ENCODE measurements at places on chromosomes 1 and 21. TPM values are rescaled to one million over a fixed set of nuclear protein-coding genes. Genes with fewer than 3 reads are reported as not detected.
A peak's percentile ranks its signal among the peaks of the same experiment; 100 is the strongest.

GRCh38 chr1:96901783-96902363 is 180.3 kb downstream of the PTBP2 start:
- DNase-seq, result no peak

DNA sequence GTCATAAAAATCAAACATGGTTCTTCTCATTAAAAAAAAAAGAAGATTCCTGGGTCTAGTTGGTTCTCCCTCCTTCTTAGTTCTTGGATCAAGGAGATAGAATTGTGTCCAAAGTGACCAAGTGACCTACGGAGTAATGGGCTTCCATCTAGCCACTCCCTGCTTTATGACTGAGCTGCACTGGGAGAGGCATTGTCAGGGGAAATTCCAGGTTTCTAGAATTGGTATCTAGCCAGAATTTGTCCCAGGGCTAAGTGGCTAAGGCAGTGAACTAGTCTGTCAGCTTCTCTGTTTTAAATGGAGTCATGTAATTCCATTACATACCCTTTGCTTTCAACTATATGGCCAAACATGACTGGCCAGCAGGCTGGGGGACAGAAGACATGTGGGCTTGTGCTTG is 40.1 kb upstream of the ERG start:
- no peak for DNase-seq

DNA sequence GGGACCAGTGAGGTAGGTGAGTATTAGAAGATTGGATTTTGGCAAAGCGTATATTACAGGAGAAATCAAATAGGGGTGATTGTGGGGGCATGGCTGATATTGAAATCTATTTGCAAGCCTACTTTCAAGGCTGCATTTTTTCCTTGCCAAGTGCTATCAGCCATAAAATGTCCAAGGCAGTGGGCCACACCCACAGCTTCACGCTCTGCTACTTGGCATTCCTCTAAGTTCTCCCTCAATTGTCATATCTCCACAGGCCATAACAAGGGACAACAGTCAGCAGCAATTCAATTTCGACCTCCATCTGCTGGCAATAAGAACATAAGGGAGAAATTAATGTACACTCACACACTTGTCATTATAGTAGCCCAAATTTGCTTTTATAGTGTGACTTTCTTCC is 667.1 kb upstream of the PKN2 start:
- peak; percentile 6 for DNase-seq

- peak; percentile 95 for DNase-seq
Observed at GRCh38 chr1:7265771-7266371, 480.6 kb downstream of the CAMTA1 start.

GRCh38 chr21:25944672-25945213 is 210.0 kb downstream of the GABPA start:
- DNase-seq, result no peak

- DNase-seq, result no peak
Observed at GRCh38 chr1:57311006-57311405, 112.9 kb downstream of the DAB1 start.

DNA sequence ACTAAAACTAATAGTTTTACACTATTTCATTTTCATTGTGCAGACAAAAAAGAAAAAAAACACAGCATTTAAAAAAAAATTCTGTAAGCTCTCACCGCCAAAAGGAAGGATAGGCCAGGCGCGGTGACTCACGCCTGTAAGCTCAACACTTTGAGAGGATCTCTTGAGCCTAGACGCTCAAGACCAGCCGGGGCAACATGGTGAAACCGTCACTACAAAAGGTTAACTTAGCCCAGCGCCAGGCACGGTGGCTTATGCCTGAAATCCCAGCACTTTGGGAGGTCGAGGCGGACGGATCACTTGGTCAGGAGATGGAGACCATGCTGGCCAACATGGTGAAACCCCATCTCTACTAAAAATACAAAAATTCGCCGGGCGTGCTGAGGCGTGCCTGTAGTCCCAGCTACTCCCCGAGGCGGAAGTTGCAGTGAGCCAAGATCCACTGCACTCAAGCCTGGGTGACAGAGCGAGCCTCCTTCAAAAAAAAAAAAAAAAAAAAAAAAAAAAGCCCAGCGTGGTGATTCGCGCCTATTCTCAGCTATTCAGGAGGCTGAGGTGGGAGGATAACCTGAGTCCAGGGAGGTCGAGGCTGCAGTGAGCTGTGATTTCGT is 14.3 kb upstream of the SPEN start:
- peak; percentile 89 for DNase-seq

GRCh38 chr21:42237161-42237560 is 18.2 kb downstream of the ABCG1 start:
- no peak for DNase-seq

DNA sequence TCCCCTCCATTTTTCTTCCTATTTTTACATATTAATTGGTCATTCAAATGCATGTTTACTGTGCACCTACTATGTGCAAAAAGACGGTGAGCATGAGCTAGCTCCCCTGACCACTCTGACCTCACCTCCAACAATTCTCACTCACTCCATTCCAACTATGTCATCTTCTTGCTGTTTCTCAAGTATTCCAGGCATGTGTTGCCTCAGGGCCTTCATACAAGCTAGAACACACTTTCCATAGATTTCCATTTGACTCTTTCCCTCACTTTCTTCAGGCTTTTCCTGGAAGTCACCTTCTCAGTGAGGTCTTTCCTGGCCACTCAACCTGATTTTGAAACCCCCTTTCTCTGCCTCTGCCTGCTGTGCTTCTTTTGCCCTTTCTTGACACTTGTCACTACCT is 32.6 kb downstream of the CHIA start:
- no peak for DNase-seq

- DNase-seq, result no peak
Observed at GRCh38 chr1:25447547-25447946, 16.9 kb downstream of the MACO1 start.

DNA sequence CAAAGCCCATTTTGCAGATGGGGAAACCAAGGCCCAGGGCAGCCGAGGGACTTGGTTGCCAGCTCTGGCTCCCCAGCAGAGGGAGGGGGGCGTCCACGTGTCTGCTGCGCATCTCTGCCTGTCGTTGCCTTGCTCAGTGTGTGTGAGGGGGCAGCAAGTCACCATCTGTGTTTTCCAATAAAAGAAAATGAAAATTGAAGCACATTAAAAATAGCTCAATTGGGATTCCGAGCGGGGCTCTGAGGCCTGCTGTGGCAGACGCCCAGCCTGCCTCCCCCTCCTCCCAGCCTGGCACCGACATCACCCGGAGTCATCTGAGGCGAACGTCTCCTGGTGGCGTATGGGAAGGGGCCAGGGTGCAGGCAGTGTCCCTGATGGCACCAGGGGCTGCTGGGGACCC is 51.2 kb downstream of the EPHB2 start:
- no peak for DNase-seq

DNA sequence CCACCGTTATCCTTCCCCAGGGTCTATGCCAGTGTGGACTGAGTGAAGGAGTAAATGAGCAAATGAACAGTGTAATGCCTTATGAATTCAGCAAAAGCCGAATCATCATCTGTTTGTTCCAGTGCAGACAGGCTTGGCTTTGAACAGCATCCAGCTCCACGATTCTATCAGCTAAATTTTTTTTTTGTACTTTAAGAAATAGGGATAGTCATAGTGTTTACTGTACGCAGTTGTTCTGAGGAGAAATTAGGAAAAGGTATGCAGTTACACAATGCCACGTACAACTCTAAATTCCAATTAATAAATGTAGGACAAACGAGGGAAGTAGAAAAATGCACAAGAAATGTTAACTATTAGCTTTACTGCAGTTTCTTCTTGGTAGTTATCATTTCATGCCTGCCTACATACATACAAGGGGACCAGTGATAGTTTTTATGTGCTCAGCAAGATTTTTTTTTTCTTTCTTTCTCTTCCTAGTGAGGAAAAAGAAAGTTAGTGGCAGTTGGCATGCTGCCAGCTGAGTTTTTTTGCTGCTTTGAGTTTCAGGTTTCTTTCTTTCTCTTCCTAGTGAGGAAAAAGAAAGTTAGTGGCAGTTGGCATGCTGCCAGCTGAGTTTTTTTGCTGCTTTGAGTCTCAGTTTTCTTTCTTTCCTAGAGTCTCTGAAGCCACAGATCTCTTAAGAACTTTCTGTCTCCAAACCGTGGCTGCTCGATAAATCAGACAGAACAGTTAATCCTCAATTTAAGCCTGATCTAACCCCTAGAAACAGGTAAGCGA is at the start of gene IFI44L:
Gene IFI44L (plus strand): TSS at position 646 of the 777 bp plus-strand sequence. CDS start 7,468 bp downstream, outside the sequence.
- peak; percentile 67 for DNase-seq

- no peak for DNase-seq
Observed at GRCh38 chr1:216055004-216055403, 368.2 kb downstream of the USH2A start.

DNA sequence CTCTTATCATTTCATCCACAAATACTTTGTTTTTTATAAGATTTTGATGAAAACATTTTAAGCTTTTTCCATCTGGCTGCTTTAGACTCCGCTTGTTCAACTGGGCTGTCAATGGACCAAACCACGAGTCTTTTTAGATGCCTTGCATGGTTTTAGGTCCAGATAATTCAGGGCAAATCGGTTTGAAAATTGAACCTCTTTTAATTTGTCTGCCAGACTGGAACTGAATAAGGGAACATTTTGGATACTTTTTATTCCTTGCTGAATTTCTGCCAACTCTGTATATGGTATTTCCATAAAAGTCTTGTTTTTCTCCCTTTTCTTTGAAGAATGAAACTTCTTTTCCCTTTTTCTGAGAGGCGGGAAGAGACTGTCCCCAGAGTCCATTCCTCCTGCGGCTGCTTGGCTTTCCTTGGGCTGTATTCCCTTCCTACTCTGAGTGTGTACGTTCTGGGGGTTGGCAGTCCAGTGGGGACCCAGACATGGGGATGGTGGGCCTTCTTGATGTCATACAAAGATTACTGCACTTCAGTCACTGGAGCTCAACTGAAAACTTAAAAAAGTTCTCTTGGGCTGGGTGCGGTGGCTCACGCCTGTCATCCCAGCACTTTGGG is 46.5 kb upstream of the CNN3 start:
- DNase-seq, result no peak

- DNase-seq, result no peak
Observed at GRCh38 chr1:232765542-232765941, 39.7 kb upstream of the MAP10 start.

DNA sequence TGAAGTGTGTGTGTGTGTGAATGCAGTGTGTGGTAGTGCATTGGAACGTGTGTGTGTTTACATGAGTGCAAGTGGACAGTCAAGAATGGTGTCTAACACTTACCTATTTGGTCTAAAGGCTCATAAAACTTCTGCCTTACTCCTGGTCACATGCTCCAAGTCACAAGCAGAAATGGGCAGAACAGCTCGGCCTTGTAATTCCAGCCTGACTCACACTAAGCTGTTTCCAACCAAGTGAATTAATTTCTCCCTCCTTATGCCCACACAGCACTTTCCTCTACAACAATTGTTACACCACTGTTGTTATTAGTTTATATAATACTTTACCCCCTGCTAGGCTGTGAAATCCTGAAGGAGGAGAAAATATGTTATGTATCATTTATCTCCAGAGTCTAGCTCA is 43.8 kb downstream of the DDR2 start:
- DNase-seq, result no peak

DNA sequence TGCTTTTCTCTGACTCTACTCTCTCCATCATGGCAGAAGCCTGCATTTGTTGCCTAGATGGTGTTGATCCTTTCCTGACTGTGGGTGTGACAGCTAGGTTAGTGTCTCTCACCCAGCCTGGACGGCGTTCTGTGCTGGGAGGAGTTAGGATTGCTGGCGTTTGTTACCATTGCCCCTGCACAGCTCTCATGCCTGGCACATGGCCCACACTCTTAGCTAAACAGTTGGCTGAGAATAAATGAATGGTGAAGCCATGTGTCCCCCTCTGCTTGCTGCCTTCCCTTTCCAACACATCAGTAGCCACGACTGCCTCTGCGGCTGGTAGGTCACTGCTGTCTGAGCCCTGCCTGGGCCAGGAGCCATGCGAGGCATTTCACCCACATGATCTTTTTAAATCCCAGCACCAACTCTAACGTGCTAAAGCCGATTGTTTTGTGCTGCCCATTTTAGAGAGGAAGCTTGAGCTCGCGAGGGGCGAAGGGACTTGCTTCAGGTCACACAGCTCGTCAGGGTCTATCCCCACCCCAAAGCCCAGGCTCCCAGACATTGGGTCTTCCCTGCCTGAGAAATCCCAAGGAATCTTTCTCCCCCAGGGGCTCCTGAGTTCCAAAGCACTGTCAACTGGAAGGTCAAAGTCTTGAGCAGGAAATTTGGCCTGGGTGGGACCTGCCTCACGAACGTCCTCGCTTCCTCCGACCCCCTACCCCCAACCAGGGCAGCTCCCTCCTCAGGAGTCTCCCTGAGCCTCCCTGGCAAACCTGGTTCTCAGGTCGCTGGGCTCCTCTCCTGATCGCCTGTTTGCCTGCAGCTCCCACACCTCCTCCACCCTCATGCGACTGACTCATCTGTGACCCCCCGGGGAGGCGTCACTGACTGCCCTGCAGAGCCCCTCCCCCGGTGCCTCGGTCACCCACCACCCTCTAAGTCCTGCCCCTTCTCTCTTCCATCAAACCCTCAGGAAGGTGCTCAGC is 271.7 kb upstream of the C1orf174 start:
- DNase-seq, result no peak

Gene SPATC1L
- 3.8 TPM for total RNA-seq

Gene LY9
- total RNA-seq, result not detected

Gene NBPF19
- total RNA-seq, result 1.8 TPM

Gene KIAA0319L
- 40.7 TPM for total RNA-seq

Gene LCE2B
- total RNA-seq, result not detected

Data from Caki2 (cell line).